ENCODE measurements at places on chromosomes 1 and 21.

GRCh38 chr1:207805841-207806421 is 54.1 kb downstream of the CD46 start:
- no peak for DNase-seq

- no peak for DNase-seq
Measured at GRCh38 chr1:103948526-103948925, 198.8 kb downstream of the AMY1C start.

- no peak for DNase-seq
Measured at GRCh38 chr21:35348686-35349085, 299.6 kb upstream of the RUNX1 start.

GRCh38 chr1:46133181-46133658 is 791 bp upstream of the PIK3R3 start:
- DNase-seq, result no peak

- DNase-seq, result no peak
Measured at GRCh38 chr1:24009406-24009805, 29.3 kb upstream of the SRSF10 start.

DNA sequence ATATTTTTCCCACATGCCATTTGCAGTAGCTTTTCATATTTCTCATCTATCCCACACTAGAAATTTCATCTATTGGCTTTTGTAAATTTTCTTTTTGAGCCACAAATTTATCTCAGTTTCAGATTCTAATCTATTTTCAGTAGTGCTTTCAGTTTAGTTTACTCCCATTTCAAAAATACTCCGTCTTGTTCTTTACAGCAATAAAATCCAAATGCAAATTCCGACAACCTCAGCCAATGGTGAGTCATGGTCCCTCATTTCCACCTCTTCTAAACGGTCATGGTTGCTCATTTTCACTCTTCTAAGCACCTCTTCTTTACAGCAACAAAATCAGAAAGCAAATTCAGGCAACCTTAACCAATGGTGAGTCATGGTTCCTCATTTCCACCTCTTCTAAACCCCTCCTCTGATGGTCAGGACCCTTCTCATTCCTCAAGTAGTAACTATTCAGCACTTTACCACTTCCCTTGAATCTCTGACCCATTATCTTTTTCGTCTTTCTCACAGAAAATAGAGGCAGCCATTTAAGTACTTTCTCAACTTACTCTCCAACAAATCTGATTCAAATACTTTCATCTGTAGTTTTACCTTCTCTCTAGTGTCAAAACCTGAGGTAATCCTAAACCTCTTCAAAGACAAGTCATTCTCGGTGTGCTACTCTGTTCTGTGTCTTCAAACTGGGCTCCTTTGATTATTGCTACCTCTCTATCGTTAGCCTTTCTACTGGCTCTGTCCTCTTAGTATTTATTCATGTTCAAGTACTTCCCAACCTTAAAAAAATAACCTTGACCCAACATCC is 34.4 kb downstream of the C21orf91 start:
- DNase-seq, result no peak

DNA sequence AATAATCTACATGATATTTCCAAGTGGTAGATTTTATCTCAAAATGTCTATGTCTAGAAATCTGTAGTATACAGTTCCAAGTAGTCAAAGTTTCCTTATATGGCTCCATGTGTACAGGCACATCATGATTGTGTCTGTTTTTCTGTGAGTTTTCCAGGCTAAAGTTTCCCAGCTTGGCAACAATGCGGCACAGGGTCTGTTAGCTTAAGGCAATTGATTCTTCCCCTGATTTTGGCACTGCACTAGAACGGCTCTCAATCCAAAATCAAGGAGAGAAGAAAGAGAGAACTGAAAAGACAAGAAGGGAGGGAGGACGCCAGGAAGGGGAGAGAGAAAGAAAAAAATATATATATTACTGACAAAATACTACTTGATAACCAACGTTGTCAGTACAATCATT is 193.9 kb upstream of the SNX7 start:
- no peak for DNase-seq

- DNase-seq, result no peak
Measured at GRCh38 chr1:180961622-180962021, 48.9 kb downstream of the KIAA1614 start.

GRCh38 chr21:42049578-42050430 is 21.3 kb upstream of the UMODL1 start:
- DNase-seq, result no peak

GRCh38 chr1:179025975-179026812 is 500 bp downstream of the FAM20B start:
- DNase-seq, result peak; percentile 50

GRCh38 chr1:89699451-89699986 is 66.6 kb downstream of the LRRC8C start:
- DNase-seq, result no peak

DNA sequence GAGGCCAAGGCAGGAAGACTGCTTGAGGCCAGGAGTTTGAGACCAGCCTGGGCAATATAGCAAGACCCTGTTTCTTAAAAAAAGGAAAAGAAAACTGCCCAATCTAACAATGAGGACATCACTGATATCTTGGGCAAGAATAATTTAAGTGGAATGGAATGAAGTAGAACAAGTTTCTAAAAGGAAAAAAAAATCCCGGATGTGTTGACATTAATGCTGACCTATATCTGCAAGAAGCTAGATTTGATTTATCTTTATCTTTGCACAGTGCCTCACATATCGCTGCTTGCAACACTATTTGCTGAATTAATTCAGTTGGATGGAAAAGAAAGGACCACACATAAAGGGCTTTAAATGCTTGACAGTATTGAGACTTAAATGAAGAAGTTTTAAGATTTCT is 27.8 kb downstream of the DIPK1A start:
- no peak for DNase-seq

All from stimulated activated CD4-positive, alpha-beta T cell treated with anti-CD3 and anti-CD28 coated beads, Interleukin-1b, Interleukin-23, amount 100 ng/mL, for 1 hour (primary cell).